ENCODE measurements at places on chromosomes 1 and 21.

DNA sequence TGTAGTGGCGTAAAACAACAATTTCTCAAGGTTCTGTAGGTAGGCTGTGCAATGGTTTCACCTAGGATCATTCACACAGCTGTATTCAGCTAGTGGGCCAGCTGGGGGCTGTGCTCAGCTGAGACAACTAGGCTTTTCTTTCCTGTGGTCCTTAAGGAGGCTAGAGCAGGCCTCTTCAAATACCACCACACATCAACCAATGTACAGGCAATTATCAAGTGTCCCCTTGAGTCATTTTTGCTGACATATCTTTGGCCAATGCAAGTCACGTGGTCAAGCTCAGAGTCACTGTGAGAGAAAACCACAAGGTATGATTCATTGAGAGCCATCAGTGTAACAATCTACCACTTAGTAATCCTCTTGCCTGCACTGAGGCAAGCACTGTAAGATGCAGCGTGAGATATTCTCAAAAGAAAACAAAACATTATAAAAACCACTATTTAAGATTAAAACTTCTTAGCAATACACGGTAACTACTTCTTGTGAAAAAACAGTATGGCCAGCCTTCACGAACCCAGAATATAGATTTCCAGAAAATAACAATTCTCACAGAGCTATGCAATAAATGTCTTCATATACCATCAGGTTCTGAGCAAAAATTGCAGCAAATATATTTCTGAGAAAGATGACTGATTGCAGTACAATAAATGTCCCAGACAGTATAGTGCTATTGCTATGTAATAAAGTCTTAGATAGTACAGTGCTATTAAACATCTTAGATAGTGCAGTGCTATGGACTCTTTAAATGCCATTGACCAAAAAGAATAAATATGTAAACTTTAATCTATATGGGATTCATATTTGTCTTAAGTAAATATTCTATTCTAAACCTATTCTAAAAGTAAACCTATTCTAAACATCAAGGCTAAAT lies 55.3 kb downstream of the NME7 start:
- DNase-seq = no peak

- DNase-seq = no peak
Observed at GRCh38 chr1:22712502-22713271, 2.0 kb downstream of the EPHB2 start.

DNA sequence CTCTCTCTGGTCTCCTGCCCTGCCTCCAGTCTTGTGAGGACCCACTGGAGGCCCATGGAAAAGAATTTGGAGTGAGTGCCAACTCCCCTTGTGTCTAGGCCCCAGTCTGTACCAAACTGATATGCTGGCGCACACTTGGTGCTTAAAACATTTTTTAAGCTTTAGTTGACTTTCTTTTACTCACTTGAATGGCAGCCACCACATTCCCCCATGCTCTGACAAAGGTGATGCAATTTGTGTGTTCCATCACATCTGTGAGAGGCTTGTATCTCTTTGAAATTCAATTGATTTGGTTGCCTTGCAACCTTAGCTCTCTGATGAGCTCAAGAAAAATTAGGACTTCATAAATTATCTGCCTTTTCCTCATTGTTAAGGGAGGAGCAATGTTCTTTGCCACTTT lies 30.5 kb upstream of the WDTC1 start:
- DNase-seq = no peak

GRCh38 chr1:245684166-245684565 lies 529.4 kb downstream of the KIF26B start:
- no peak for DNase-seq

DNA sequence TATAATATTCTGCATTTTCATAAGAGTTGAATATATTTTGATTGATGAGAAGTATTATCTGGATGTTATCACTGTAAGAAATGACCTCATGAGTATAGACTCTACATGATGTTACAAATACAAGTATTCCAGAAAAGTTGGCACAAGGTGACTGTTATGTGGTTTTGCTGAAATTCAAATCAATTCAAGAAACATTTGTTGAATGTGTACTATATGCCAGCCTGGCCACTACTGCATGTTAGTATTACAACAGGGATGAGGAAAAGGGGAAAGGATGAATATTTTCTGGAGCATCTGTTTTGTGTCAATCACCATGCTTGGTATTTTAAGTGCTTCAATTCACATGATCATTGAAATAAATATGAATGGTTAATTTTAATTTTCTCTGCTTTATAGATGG lies 250.9 kb upstream of the PBX1 start:
- DNase-seq = no peak

DNA sequence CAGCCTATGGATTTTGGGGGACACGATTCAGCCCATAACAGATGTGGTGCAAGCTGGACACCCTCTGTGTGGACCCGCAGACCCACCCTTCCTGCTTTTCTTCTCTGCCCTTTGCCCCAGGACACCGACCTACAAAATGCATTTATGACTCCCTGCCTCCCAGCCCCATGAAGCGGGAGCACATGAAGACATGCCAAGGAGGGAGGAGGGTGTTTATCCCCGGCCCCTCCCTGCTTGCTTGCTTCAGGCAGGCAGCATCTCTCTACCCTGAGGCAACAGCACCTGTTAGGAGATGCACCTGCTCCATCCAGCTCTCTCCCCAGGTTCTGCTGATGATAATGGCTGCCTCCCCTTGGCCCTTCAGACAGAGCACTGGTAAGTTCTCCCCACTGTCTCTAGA lies 187.5 kb downstream of the PSMG1 start:
- no peak for DNase-seq

DNA sequence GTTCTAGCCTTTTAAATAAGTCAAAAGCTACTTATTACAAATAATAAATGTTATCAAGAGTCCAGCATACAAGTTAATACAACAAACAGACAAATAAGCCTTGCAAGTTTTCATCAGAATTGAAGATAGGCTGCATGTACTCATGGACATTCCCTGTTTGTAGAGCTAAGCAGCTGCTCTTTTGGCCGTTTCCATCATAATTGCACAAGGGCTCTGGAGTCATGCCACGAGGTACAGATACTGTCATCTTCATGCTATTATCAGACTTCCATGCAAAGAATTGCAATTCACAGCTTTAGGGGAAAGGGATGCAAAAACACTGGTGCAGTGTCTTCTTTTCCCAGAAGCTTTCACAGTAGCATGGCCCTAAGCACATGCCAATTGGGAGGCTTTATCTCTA lies 52.8 kb upstream of the TBX15 start:
- no peak for DNase-seq

GRCh38 chr1:156852418-156852874 lies 6.5 kb downstream of the INSRR start:
- no peak for DNase-seq

DNA sequence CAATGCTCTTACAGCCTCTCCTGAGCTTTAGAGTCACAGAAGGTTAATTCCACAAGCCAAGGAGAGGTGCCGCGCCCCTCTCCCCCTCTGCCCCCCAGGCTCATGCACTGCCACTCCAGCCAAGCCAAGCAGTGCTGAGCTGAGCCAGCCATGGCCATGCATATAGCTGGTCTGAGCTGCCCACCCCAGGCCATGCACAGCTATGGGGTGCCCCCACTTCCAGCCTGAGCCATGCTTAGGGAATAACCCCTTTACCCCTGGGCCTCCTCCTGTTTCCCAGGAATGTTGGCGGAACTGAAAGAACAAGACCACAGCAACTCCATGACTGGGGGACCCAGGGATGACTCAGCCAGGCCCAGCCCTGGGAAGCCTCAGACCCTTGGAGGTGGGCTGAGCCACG lies 34.0 kb upstream of the MAGOH start:
- no peak for DNase-seq

DNA sequence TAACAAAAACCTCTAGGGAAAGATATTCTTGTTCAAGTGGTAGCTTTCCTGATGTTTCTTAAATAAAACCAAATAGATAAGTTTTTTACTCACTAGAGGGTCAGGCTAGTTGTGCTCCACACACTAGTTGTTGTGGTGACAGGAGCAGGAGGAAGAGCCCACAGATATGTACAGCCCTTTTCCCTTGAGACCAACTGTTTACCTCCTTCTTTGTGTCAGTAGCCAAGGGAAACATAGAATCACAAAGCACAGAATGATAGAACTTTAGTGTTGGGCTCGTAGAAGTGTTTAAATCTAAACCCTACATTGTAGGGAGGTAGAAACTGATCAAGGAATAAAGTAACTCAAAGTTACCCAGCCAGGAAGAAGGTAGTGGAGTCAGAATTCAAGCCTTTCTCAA lies 309.0 kb downstream of the CTH start:
- no peak for DNase-seq

DNA sequence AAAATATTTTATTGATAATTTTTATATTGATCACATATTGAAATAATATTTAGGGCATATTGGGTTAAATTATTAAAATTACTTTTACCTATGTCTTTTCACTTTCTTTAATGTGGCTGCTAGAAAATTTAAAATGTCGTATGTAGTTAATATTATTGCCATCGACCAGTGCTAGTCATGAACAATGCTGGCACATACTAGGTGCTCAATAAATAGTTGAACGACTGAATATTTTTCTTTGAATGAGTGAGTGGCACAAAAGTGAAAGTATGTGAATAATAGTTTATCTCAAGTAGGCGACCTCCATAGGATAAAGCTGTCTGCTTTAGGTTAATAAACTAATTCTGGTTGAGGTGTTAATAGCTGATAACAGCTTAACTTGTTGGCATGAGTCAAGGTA lies 150.8 kb upstream of the FGGY start:
- no peak for DNase-seq

GRCh38 chr1:183604815-183605214 lies 14.6 kb upstream of the NCF2 start:
- DNase-seq = no peak

GRCh38 chr1:58997060-58997411 lies 213.2 kb upstream of the JUN start:
- no peak for DNase-seq

DNA sequence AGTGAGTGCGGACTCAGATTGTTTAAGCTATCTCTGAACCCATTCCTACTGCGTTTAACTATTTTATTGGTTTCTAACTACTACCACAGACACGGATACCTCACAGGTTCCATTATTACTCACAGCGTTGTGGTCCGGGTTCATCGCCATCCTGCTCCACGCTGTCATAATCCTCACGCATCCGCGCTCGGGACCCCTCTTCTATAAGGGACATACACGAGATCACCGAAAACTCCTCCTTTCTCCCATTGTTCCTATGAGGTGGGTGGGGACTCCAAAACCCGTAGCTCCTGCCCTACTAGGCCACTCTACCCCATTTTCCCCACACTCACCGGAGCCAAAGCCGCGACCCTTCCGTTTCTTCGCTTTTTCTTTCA lies 610 bp downstream of the RBM8A start:
- DNase-seq = no peak

DNA sequence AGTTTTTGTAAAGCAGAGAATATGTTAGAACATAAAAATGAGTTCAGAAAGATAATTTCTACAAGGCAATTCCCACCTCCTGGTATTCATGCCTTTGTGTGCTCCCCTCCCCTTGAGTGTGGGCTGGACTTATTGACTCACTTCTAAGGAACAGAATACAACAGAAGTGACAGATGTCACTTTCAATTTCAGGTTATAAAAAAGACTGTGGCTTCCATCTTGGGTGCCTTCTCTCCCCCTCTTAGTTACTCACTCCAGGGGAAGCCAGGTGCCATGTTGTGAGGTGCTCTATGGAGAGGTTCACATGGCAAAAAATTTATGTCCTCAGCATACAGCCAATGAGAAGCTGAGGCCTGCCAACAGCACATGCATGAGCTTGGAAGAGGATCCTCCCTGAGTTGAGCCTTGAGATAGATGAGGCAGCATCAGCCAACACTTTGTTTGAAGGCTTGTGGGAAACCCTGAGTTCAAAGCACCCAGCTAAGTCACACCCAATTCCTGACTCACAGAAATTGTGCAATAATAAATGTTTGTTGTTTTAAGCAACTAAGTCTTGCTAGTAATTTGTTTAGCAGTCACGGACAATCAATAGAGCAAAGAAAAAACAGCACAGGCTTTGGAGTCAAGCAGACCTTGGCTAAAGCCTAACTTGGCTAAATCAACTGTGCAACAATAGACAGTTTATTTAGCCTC lies 73.5 kb upstream of the NGF start:
- no peak for DNase-seq

DNA sequence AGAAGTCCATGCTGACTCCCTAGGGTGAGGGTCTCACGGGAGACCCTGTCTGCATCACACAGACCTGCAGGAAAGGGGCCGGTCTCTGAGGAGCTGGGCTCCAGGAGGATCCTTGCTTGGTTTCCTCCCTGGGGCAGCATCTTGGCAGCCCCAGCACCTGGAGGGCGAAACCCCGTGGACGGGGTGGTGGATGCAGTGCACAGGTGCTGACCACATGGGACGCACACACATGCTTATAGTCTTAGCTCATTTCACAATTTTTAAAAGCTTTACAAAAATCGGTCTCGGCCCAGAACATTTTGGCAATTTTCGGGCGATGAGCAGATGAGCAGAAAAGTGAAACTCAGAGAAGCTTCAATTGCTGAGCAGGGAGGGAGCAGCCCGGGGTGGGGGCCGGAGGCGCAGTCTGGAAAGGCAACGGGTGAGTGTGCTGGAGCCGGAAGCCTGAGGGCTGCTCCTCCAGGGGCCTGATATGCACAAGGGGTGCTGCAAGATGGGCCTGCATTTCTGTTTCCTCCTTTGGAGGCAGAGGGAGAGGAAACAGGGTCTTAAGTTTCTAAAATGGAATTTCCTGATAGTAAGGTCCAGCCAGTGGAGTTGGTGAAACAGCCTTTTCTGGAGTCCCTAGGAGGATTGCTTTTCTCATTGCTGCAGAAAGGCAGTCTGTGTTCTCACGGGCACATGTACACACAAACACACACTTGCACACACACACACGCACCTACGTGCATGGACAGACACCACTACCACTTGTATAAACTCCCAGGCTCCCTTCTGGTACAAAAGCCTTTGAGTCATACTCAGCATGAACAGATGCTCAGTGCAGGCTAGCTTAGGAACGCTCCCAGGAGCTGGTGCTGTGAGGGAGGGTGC lies 60.6 kb downstream of the SCCPDH start:
- DNase-seq = no peak

DNA sequence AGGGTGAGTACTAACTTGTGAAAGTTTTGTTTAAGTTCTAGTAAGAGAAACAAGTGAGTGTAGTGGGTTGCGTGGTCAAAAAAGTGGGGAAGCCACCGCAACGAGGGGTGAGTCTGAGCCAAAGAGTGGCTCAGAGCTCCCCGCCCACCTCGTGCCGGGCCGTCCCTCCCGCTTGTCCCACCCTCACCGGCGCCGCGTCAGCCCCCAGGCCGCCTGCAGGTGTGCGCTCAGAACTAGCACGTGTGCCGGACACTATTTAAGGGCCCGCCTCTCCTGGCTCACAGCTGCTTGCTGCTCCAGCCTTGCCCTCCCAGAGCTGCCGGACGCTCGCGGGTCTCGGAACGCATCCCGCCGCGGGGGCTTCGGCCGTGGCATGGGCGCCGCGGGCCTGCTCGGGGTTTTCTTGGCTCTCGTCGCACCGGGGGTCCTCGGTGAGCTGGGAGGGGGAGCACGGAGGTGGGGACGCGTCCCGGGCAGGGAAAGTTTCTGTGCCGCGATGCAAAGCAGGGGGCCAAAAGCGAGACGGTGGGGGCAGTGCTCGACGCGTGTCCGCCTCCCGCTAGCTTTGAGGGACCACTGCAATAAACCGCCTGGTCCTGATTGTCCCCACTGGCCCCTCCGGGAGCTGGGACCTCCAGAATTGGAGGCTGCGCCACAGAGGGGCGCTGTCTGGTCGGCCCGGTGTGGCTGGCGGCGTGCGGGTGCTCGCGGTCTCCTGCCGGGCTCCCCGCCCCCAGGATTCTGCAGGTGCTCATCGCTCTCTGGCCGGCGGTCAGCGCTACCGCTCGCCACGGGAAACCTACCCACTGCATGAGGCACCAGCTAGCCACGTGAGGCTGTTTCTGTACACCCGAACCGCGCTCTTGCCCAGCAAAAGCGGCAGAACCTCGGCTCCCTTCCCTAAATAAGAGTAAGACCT lies at the start of gene CR2:
CR2 (plus strand) TSS at position 283 of the 919 bp plus-strand sequence; CDS start at position 374, 91 bp downstream.
- DNase-seq = no peak

- no peak for DNase-seq
Observed at GRCh38 chr1:64242895-64243756, 39.7 kb downstream of the UBE2U start.
